ENCODE measurements at places on chromosomes 1 and 21.

- no peak for DNase-seq
Measured at GRCh38 chr1:37755290-37755689, 9.6 kb downstream of the EPHA10 start.

DNA sequence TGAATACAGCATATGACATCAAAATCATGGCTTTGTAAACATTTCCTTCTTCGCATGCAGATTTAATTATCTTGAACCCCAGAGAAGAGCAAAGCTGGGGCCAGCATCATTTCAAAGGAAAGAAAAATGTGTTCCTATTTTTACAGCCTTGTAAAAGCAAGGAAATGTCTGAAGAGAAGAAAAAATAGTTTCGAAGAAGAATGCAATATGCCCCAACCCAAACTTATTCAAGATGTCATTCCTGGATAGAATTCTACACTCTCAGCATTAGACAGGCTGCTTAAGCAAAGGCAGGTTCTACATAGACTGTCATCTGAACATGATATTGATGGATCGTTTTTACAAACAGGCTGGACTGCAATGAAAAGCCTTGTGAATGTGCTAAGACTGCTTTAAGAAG is 900.8 kb downstream of the TTLL7 start:
- DNase-seq: no peak

GRCh38 chr1:40507973-40508372 is 594 bp upstream of the EXO5 start:
- DNase-seq: no peak

DNA sequence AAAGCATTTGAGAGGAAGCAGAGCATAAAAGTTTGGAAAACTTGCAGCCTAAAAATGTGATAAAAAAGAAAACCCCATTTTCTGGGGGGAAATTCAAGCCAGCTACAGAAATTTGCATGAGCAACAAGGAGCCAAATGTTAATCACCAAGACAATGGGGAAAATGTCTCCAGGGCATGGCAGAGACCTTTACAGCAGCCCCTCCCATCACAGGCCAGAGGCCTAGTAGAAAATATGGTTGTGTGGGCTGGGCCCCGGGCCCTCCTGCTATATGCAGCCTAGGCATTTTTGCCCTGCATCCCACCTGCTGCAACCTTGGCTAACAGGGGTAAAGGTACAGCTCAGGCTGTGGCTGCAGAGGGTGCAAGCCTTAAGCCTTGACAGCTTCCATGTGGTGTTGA is 299.6 kb upstream of the NCAM2 start:
- DNase-seq: no peak

GRCh38 chr1:205530116-205530515 is 25.6 kb downstream of the CDK18 start:
- DNase-seq: no peak

GRCh38 chr1:208841436-208841835 is 597.3 kb upstream of the PLXNA2 start:
- DNase-seq: no peak

GRCh38 chr1:245921417-245921816 is 585.7 kb downstream of the SMYD3 start:
- DNase-seq: no peak

DNA sequence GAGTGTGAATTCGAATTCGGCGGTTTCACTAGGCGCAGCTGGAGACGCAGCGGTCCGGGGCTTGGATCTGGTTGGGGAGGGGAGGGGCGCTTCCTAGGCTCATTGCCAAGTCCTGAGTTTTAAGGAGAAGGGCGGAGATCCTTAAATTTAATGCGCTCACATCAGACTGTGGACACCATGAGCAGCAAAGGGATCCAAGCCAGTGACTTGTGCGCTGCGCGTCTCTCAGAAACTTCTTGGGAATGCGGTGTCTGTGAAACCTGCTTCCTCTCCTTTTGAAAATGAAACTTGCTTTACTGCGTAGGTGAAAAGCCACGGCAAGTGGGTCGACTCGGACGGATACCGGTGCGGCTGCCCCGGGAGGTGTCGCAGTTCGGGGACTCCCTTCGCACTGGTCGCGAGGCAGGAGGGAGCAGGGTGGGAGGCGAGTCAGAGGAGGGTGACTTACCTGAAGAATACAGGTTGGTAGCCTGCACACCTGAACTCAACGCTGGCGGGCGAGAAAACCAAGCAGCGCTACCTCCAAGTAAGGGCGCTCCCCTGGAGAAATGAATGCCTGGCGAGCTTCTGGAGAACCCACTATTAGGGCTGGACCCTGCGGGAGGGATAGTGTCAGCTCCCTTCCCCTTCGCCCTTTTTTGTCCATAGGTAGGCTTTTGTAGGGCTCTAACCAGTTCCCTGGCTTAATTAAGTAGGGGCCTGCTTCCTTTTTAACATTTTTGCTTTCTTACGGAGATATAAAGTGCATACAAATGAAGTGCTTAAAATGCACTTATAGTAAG is 992 bp downstream of the TENT5C start:
- no peak for DNase-seq

DNA sequence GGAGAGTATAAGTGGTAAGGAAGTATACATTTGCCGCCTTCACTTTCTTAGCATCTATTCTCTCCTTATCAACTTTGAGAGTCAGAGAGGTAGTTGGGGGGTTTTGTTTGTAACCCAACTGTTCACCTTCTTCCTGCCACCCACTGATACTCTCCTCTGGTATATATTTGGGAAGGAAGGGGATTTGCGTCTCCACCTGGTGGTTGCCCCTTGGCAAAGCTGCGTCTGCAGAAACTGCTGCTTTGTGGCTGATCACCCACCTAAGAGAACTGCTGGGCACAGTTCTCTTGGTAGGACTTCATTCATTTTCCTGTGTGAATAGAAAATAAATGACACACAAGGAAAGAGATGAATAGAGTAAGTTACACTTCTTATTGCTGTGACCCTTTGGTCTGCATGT is 87.0 kb downstream of the SYT14 start:
- DNase-seq: no peak

- no peak for DNase-seq
Measured at GRCh38 chr21:16407403-16408240, 677.8 kb downstream of the USP25 start.

GRCh38 chr1:67816095-67816475 is 17.2 kb downstream of the GNG12 start:
- DNase-seq: no peak

DNA sequence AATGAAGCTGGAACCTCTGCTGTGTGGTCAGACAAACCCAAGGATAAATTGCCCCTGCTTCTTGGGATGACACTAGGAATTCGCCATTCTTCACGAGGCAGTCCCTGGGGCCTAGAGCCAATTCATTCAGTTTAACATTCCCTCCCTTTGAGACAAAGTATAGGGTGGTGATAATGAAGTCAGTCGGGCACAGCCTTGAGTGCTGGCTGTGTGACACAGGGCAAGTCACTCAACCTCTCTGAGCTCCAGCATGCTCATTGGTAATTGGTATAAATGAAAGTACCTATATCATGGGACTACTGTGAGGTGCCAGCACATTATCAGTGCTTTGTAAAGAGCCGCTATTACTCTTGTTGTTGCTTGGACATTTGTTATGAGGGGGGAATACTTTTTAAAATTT is 64.9 kb upstream of the DIRAS3 start:
- no peak for DNase-seq

DNA sequence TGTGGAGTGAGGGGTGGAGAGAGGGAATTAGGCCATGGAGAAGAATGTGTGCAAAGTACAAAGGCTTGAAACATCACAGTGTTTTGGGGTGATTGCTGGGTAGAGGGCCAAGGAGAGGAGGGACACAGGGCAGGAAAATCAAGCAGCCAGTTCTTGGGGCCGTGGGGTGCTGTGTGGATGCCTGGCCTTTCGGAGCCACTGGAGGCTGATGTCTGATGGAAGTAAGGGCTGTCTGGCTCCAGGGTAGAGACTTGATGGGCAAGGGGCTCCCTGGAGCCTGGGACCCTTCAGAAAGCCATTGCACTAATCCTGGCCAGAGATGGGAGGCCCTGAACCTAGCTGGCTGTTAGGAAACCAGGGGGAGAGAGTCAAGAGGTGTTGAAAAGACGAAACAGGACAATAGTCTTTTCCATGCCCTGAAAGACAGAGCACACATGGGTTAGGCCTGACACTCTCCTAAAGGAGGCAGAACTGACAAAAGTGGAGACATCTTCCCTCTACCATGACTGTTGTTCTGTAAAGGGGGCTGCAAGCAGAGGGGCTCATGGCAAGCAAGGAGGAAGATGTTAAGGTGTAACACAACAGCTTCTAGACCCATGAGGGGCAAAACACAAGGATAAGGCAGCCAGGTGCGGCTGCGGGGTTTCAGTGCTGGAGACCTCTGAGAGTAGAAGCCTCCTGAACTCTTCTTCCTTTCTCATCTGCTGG is 21.0 kb downstream of the ATF3 start:
- DNase-seq: no peak

GRCh38 chr1:100304921-100305320 is 38.9 kb downstream of the RTCA start:
- DNase-seq: no peak

GRCh38 chr1:42960566-42961311 is 2.1 kb upstream of the SLC2A1 start:
- DNase-seq: no peak

DNA sequence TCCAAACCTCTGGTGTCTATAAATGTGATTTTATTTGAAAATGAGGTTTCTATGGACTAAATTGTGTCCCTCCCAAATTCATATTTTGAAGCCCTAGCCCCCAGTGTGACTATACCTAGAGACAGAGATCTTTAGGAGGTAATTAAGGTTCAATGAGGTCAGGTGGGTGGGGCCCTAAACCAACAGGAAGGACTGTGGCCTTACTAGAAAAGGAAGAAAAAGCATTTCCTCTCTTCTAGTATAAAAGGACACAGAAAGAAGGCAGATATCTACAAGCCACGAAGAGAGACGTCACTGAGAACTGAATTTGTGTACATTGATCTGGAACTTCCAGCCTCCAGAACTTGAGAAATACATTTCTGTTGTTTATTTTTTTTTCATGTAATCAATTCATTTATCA is 123.1 kb upstream of the RUNX1 start:
- no peak for DNase-seq

GRCh38 chr1:57966751-57967406 is 543.0 kb upstream of the DAB1 start:
- DNase-seq: no peak

DNA sequence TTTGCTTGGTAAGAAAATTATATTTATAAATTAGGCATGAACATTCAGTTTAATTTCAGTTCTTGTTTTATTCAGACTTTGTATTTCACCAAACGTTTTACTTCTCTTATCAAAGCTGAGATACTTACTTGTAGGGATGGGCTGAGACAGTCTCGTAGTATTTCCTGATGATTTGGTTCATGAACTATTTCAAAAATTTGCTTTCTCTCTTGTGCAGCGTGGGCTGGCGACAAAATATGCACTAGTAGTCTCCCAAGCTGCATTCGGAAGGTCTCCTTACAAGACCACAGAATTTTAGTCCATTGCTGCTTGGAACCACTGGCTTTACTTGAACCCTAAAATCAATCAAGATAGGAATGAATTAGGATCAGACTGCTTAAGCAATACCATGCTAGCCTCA is 91.7 kb upstream of the GNG4 start:
- no peak for DNase-seq
